ENCODE measurements at places on chromosomes 4 and X. TPM values are rescaled to one million over a fixed set of nuclear protein-coding genes. Genes with fewer than 3 reads are reported as not detected.

The HS6ST2 gene
- 1.8 TPM for polyA plus RNA-seq

The SLC6A8 gene
- polyA plus RNA-seq: 18.2 TPM

The KIT gene
- polyA plus RNA-seq: 2.3 TPM

DNA sequence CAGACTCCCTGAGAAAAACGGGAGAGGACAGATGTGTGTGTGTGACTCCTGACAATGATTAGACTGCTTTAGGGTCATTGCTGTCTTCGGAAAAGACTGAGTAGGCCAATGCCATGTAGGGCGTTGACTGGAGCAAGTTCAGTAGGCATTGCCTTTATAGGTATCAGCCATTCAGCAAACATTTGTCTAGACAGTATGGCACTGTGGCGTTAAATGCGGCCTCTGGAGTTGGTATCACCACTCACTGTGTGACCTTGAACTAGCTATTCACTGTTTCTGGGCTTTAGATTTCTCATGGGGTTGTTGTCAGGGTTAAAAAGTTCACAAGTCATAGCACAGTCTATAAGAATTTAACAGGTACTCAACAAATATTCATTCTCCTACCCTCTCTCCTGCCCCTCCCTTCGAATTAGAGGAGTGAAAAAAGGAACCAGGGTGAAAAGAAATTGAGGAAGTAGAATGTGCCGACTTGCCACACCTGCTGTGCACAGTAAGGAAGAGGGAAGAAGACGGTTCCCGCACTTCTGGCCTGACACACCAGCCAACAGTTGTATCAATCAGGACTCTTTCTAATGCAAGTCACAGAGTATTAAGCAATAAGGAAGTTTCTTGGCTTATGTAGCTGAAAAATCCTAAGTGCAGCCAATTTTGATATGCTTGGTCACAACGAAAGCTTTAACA, 83.2 kb upstream of the PLAC8 start:
- no peaks in the 10 kb centered on the region for H3K36me3 ChIP-seq
- H3K27ac ChIP-seq: no peak overlapping the region
- peaks cover 12% of the 10 kb centered on the region for H3K4me1 ChIP-seq

Measured in thymus (tissue), 14 donors.